ENCODE measurements at places on chromosomes 16 and 17. TPM values are rescaled to one million over a fixed set of nuclear protein-coding genes. Genes with fewer than 3 reads are reported as not detected.
A peak's percentile ranks its signal among the peaks of the same experiment; 100 is the strongest.

DNA sequence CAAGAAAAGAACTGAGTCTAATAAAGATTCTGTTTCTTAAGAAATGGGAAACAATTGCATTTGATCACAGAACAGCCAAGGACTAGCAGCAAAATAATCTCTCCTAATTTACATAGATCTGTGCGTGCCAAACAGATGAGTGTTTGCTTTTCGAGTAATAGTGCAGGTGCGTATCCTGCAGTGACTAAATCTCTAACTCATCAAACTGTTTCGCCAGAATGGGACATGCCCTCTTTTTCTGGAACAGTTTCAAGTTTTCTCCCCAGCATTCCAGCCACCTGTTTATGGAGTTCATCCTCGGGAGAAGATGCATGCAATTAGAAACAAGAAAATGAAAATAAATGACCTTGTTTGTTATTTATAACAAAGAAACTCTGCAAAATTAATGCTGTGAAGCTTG, 5.7 kb upstream of the TOX3 start:
- no peak for DNase-seq

DNA sequence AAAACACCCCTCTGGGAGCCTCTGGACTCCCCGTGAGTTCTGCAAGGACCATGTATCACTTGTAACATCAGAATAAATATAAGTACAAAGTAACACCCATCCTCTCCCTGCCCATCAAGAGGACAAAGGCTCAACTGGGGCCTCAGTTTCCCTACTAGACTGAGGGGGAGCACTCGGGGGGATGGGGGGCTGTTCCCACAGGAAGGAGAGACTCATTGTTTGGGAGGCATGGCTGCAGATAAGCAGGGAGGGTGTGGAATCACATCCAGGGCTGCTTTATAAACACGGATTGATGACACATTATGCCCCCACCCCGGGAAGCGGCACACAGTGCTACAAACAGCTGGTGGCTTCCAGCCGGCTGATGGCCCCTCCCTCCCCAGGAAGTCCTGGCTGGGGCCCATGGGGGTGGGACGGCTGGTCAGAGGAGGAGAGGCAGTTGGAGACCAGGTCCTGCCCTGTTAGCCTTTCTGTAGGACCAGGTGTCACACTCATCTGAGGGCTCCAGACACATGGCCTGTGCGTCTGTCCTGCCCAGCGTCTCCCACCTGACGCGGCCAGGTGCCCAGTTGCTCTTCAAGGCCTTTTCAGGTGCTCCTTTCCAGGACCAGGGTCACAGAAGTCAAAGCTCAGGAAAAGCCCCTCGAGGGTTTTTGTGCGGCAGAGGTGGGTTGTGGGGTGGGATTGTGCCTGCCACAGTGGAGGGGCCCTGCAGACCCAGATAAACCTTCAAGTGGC, 1.3 kb upstream of the MPG start:
- peak; percentile 26 for DNase-seq

DNA sequence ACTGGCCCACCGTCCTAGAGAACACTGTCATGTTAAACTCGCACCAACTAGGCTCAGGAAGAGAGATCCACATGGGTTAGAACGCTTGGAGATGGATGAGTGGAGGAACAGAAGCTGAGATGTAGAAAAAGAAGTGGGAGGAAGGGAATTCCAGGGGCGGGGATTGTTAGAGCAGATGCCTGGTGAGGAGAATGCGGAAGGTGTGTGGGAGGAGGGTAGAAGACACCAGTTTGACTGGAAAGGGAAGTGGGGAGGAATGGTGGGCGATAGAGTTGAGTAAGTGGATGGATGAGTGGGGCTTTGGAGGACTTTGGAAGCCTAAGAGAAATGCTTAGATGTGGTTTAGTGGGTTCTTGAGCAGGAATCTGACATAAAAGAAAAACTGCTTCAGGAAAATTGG, 37.4 kb downstream of the DHX38 start:
- DNase-seq = no peak

- no peak for DNase-seq
Measured at GRCh38 chr16:56615353-56615752, 7.0 kb downstream of the MT2A start.

The WNK4 gene
- 0.18 TPM for total RNA-seq

The ALKBH5 gene
- total RNA-seq = 125 TPM

The CBX2 gene
- total RNA-seq = 1.7 TPM

The SDR42E2 gene
- total RNA-seq = not detected

The KRTAP4-4 gene
- not detected for total RNA-seq
